ENCODE measurements at places on chromosomes 5 and 9.

- no peak for DNase-seq
These were observed 56.3 kb upstream of the MTMR12 start for GRCh38 chr5:32369032-32369431.

DNA sequence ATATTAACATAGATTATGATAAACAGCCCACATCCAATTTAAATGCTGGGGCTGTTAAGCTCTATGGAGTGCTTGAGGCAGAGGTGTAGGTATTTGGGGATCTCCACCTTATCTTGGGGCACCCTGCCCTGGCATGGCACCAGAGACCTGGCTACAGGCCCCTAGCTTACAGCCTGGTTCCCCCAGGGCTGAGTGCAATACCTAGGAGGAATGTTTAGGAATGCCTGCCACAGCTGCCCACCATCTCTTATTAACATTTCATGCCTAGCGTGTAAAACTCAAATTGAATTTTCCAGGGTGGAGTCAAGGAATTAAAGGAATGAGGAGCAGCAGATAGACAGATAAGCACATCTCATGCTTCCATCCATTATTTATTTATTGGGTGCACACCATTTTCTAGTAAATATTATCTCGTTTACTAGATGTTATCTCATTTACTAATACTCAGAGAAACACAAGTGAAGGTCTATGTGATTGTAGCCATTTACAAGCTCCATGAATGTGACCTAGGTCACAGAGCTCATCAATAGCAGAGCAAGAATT lies 55.6 kb upstream of the TNFSF8 start:
- no peak for DNase-seq

GRCh38 chr5:72480841-72481240 lies 26.4 kb downstream of the ZNF366 start:
- no peak for DNase-seq

DNA sequence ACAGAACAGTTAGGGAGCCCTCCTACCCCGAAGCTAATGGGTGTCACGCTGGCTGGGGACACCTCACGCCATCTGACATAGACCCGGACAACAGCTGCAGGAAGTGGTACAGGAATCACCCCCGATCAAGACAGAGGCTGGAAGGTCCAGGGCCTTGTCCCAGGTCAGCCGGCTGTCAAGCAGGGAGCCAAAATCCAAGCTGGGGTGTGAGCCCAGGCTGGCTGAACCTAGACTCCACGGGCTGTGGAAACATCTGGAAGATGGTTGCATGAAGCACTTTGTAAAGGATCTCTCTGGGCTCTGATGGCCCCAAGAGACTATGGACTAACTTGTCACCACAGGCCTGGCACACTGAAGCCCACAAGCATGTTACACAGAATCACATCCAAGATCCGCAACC lies 68.9 kb upstream of the STXBP1 start:
- DNase-seq, result no peak

- no peak for DNase-seq
These were observed 3.8 kb downstream of the ANXA6 start for GRCh38 chr5:151153766-151154272.

DNA sequence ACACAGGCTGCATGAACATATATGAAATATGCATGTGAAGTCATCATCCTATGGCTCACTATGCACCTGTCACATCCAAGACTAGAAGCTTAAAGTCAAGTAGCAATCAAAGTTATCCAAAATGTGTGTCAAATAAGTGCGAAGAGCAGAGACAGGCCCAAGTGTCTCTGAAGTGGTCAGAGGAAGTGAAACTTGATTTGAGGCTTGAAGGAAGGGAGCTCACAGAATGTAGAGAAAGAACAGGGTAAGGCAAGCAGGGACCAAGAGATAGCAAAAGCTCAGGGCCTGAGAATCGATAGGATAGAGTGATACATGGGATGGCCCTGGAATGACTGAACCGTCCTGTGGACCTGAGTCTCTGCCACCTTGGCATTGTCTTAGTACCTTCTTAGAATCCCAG lies 274.3 kb upstream of the TRPC7 start:
- DNase-seq, result no peak

DNA sequence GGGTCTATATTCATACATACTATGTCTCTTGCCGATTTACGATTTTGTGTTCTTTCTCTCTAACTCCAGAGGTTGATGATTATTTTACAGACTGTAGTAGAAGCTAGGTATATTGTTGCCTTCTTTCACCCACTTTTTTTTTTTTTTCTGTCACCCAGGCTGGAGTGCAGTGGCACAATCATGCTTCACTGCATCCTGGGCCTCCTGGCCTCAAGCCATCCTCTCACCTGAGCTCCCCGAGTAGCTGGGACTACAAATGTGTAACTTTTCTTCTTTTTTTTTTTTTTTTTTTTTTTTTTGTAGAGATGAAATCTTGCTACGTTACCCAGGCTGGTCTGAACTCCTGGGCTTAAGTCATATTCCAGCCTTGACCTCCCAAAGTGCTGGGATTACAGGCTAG lies 96.2 kb downstream of the CHSY3 start:
- DNase-seq, result no peak

GRCh38 chr9:122134822-122135528 lies 24.6 kb downstream of the NDUFA8 start:
- DNase-seq, result no peak

DNA sequence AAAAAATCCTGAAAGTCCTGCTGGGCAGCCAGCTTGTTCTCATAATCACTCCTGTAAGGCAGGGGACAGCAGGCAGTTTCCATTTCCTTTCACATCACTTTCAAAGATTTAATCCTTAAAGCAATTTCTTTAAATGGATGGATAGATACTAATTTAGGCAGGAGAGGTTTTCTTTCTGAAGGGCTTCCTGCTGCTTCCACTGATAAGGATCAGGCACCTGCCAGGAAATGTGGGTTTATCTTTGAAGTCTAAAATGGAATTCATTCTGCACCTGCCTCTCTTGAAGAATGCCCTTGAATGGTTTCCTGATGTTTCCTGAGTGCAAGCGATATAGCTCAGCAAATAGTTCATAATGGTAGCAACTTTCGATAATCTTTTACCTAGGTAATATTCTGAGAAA lies 64.5 kb downstream of the STARD4 start:
- DNase-seq, result no peak

- DNase-seq, result no peak
These were observed 36.8 kb upstream of the UNC5A start for GRCh38 chr5:176773408-176774035.

DNA sequence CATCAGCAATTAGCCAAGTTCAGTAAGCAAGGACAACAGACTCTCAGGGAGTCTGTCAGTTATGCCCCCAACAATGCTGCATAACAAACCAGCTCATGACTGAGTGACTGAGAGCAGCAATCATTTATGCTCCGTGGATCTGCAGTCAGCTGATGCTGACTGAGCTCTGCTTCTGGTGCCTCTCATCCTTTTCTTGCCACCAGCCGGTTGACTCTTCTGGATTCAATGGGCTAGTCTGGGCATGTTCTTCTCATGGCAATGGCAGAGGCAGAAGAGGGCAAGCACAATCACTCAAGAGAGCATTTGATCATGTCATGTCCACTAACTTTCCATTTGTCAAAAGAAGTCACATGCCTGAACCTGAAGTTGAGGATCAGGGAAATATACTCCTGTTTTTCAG lies 157.0 kb upstream of the NTRK2 start:
- no peak for DNase-seq

GRCh38 chr5:6832994-6833393 lies 119.8 kb downstream of the TENT4A start:
- no peak for DNase-seq

All from HFFc6 (cell line).